ACHN (cell line): ENCODE measurements at places on chromosomes 7 and 10.
A peak's percentile ranks its signal among the peaks of the same experiment; 100 is the strongest.

GRCh38 chr7:130909161-130909836, 175.3 kb upstream of the KLF14 start:
- no peak for DNase-seq

- DNase-seq, result no peak
Measured at GRCh38 chr7:69786730-69787395, 188.6 kb downstream of the AUTS2 start.

GRCh38 chr10:80538481-80539185, 931 bp downstream of the SH2D4B start:
- no peak for DNase-seq

DNA sequence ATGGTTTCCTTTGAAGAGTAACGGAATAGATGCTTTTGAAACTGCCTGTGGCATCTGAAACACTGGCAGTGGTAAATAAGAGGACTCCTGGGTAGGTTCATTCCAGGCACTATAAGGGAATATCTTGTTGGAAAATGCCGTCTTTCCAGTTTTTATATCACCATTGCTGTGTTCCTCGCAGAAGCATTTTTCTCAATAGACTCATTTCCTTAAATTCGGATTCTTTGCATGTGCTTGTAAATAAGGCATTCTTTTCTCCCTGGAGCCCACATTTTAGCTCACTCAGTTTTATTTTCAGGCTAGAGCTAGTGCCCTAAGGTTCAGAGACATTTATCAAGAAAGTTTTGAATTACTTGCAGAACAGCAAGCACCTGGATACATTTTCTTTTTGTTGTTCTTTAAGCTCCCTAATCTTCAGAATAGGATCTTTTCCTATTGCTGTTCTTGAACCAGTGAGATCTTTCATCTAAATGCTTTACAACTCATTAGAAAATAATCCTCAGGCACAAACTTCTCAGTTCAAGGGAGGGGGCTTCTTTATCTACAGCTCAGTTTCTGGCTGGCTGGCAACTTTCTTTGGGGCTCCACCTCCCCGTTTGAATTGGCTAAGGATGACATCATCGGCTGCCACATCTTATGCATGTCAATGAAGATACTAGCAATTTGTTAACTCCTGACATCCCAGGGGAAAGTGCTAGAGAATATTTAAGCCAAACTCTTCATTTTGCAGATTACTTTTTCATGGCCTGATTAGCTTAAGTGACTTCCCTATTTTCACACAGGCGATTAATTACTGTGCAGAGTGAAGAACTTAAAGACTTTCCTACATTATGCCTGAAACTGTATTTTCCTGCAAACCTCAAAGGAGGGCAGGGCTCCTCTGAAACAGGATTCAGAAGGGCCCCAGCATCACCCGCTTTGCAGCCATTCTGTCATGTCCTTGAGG, 133.7 kb upstream of the RSU1 start:
- DNase-seq, result peak; percentile 58

GRCh38 chr7:80288175-80289122, 153.8 kb downstream of the GNAI1 start:
- DNase-seq, result peak; percentile 29

DNA sequence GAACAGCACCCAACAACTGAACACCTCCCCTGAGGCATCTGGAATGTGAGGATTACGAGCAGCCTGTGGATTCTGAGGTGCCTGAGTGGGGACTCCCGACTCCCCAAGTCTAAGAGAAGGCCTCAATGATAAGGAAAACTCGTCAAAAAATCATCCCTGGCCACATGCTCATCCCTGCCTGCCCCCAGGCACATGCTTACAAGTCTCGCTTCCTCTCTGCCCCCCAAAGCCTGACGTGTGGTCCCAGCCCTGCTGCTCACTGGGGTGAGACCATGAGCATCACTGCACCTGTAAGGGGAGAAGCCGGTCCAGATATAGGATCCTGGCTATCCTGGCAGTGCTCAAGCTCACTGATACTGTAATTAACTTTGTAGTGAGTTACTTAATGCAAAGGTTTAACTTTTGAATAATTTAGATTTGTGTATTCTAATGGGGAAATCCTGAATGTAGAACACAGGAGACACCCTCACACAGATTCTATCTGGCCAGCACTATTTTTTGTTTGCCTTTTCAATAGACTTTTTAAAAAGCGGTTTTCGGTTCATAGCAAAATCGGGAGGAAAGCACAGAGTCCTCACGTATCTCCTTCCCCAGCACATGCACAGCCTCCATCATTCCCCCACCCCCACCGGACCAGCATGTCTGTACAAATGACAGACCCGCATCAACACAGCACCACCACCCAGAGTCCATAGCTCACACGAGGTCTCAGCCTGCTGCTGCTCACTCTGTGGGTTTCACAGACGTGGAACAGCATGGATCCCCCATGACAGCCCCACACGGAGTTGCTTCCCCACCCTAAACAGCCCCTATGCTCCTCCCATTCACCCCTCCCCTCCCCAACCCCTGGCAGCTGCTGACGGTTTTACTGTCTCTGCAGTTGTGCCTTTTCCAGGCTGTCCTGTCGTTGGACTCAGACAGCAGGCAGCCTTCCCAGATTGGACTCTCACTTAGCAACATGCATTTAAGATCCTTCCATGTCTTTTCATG, 167.9 kb downstream of the DIP2C start:
- no peak for DNase-seq

- peak; percentile 74 for DNase-seq
Measured at GRCh38 chr7:34320926-34321661, 336.9 kb upstream of the NPSR1 start.

GRCh38 chr7:22990588-22990949, 23.4 kb downstream of the HYCC1 start:
- DNase-seq, result peak; percentile 43

DNA sequence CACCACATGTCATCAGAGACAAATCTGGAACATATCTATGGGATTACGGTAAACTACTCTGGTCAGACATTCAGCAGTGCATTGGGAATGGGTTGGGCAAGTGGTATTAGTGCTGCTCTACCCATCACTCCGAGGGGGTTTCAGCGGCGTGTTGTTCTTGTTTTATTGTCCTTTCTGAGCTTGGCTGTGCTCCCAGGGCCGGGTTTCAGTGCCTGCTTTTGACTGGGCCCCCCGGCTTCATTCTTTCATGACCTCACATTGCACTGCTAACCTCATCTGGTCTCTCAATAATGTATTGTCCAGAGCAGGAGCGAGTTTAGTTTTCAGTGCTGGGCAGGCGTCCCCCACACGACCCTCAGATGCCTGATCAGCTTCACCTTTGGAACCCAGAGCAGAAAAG, 364.6 kb downstream of the PAXIP1 start:
- no peak for DNase-seq

- no peak for DNase-seq
Measured at GRCh38 chr10:15814565-15814964, 45.7 kb downstream of the MINDY3 start.
